Stimulated activated CD8-positive, alpha-beta memory T cell treated with anti-CD3 and anti-CD28 coated beads, Interleukin-12 subunit alpha, Interleukin-12 subunit beta, amount 100 ng/mL, for 4 hours (primary cell): ENCODE measurements at places on chromosomes 11 and 22.

GRCh38 chr11:129657866-129658525, 157.7 kb upstream of the TMEM45B start:
- no peak for DNase-seq

- no peak for DNase-seq
Measured at GRCh38 chr11:83951521-83951920, 665.4 kb upstream of the CCDC90B start.

- DNase-seq, result no peak
Measured at GRCh38 chr22:37625737-37626136, 13.7 kb upstream of the SH3BP1 start.

DNA sequence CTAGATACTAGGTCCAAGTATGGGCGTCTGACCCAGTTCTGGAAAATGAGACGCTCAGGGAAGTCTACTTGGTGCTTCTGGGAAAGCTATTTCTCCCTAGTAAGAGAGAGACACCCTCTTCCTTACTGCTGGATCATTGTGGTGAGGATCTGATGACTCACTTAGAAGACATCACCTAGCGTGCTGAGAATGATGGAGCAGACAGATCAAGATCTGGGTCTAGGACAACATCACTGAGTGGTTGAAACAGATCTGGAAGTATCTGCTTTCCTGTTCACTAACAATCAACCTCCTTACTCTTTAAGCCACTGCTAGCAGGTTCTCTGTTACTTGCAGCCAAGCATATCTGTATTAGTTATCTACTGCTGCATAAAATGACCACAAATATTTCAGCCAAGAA, 38.3 kb upstream of the HMGXB4 start:
- no peak for DNase-seq

DNA sequence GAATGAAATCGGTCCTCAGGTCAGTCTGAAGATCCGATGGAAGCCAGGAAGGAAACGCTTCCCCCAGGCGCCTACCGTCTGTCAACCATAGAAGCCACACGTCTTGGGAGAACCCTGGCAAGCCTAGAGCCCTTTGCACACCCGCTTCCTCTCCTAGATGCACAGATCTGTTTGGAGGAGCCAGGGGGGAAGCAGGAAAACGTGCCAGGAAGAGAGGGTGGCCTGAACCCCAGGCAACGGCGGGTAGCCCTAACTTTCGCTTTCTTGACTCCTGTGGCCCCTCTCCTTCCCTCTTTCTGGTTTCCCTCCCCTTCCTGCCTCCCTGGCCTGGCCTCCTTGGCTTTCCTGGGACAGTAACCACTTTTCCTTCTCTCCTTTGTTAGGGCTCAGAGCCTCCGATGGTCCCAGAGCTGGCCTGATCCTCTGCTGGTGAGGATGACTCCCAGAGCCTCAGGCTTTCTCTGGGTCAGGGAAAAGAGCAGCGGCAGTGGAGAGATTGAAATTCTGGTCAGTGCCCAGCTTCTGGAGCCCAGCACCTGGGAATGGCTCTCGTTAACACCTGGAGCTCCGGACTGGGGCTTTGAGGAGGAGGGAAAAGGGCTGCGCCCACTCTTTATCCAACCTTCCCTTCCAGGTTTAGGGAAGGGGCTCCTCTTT, 2.1 kb downstream of the FXYD6 start:
- DNase-seq, result no peak

- no peak for DNase-seq
Measured at GRCh38 chr11:57322256-57323166, 2.2 kb downstream of the TNKS1BP1 start.

DNA sequence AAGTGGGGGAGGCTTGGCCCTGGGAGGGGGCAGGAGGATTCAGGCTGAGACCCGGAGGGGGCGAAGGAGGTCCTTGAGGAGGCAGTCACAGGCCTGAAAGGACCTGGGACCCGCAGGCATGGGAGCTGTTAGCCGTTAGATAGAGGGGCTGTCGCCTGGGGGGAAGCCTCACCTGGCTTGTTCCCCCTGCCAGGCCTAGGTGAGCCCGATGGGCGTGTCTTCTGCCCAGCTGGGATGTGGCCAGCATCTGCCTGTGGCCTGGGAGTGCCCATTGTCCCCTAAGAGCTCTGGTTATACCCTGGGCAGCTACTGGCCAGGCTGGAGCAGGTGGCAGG, 1.8 kb upstream of the DUSP8 start:
- no peak for DNase-seq

- DNase-seq, result no peak
Measured at GRCh38 chr11:63080682-63081081, 63.3 kb downstream of the SLC22A24 start.

DNA sequence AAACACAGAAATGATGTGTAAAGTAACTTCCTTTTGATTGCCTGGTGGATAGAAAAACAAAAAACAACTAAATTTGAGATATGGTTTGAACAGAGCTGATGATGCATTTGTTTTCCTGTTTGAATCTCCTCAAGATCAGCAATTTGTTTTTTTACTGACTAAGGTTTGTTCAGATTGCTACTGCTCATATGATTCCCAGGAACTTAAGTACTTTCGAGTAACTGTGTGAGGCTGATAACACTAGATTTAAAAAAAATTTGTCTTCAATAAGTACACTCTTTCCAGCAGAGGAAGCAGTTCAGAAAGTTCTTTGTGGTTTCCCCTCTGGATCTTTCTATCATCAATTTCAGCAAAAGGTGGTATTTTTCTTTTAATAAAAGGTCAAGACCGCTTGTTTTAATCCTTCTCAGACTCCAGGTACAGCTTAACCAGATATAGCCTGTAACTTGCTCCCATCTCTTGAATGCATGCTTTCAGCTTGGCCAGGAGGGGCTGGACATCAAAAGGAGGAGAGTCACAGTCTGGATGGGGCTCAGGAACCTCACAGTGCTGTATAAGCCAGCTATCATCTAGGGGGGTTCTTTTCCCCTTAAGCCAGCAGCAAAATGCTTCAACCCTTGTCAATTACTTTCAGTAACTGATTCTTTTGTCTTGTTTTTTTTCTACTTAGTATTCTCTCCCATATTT, 12.3 kb upstream of the MS4A6E start:
- no peak for DNase-seq

DNA sequence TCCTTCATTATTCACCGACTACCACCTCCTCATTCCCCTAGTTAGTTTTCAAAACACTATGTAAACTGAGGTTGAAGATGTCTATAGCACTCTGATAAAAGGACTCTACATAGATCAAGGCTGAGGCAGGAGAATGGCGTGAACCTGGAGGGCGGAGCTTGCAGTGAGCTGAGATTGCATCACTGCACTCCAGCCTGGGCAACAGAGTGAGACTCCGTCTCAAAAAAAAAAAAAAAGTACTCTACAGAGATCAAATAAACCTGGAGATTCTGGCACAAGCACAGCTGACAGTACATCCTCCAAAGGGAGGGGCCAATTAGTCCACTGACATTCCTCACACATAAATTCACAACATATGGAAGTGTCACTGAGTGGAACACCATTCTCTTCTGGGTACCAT, 31.0 kb downstream of the TSG101 start:
- DNase-seq, result no peak

DNA sequence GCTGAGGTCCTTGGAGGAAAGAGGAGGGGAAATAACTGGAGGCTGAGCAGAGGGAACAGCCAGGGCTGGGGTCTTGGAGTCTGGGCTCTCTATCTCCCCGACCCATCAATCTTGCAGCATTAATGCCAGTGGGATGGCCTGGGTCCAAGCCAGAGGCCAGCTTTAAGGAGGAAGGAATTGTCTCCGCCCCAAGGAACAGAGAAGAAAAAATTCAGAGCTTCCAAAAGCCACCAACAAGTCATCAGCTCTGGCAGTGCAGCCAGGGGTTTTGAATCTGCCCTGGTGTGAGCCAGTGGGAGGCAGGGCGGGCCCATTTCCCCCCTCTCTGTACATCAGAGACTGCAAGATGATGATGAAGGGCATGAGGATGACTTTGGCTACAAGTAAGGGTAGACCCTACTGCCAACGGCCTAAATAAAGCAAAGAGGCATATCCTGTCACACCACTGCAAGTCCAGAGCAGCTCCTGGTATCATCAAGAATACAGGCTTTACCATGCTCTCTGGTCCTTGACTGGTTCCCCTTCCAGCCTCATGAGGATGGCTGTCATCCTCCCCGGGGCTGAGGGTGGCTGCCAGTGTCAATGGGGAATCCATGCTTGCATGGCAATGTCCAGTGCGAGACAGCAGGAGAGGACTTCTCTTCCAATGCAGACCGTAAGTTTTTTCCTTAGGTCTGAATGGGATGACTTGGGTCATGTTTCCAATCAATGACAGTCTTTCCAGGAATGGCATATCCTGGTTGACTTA, 34.4 kb downstream of the LRRC32 start:
- no peak for DNase-seq

- peak; percentile 47 for DNase-seq
Measured at GRCh38 chr22:35552196-35552842, 11.7 kb downstream of the RASD2 start.

- DNase-seq, result no peak
Measured at GRCh38 chr11:113189909-113190667, 124.3 kb upstream of the TTC12 start.

- no peak for DNase-seq
Measured at GRCh38 chr11:6414874-6415328, 4.0 kb downstream of the APBB1 start.

GRCh38 chr11:65786786-65787636, at the start of gene OVOL1:
Gene OVOL1 (plus strand): TSS chr11:65787063. CDS start chr11:65787374, 311 bp downstream.
- no peak for DNase-seq

- DNase-seq, result no peak
Measured at GRCh38 chr11:76639621-76640020, 30.9 kb downstream of the LRRC32 start.

DNA sequence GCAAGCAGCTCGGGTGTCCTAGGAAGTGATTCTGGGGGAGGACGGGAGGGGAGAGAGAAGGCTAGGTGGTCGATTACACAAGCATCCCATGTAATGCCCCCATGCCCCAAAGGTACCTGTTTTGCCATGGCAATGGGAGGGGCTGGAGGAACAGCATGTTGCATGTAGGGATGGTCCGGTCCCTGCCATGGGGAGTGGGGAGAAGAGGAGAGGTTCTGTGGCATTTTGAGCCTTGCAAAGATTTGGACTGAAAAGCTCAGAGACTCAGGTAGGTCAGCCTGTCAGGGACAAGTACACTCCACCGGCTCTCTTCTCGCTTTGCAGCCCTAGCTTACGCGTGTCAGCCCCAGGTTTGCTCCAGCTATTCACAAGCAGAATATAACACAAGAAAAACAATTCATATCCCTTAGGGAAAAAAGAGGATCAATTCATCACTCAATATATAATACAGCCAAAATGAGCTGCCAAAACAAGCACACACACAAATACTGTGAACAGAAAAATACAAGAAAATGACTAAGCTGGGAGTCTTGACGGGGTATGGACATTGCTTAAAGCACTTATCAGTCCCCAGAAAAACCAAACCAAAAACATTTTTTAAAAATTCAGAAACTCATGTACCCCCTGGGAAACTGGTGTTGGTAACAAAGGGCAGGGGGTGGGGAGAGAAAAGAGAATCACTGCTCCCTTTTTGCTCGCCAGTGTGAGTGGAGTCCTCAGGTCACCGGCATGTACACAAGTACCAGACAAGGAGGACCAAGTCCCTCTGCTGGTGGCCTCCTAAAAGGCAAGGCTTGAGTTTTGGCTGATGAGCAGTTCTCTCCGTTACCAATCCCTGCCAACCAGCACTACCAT, 21.6 kb downstream of the APOL5 start:
- no peak for DNase-seq

DNA sequence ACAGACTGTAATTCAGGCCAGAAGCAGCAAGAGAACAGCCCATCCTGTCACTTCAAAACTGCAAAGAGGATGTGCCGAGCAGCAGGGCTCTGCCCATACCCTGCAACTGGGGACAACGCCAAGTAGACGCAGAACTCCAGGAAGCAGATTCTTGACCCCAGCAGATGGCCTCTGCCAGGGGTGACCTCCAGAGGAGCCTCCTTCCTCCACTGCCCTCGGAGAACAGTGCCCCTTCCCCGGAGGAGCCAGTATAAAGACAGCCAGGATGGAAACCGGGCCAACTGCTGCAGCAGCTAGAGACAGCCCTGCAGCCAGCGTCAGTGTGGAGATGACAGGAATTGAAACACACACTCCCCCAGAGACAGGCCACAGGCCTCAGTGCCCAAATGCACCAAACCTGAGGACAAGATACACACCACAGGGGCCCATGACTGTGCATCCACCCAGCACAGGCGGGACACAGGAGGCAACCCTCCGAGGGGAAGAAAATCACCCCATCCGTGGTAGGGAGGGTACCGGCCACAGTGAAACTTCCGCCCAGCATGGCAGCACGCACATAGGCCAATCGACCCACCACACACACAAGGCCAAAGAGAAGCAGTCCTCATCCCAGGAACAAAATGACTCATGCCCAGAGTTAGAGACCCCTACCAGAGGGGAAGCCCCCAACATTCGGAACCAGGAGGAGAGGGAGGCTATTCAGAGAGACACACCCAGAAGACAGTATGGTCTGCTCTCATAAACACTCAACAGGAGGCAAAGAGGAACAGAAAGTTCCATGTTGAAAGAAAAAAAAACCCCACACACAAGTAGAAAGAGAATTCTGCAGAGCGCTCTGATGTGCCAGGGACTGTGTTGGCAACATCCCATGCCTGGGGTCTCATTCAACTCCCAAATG, 5.6 kb downstream of the AHNAK start:
- no peak for DNase-seq
